AG10803 (cell line): ENCODE measurements at places on chromosomes 3 and 15.

DNA sequence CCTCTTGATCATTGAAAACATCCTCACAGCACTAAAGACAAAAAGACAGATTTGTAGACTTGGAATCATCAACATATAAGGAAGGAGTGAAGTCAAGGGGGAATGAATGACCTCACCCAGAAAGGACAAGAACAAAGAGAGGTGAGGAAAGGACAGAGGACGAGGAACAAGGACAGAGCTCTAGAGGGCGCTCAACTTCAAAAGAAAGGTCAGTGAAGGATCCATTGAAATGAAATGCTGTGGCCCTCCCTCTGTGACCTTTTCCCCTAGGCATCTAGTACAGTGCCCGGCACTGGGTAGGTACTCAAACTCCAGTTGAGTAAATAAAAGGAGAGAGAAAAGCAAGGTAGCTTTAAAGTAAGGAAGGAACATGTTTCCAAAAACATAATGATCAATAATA, 2.6 kb downstream of the ATP8B4 start:
- peak; percentile 31 for DNase-seq

- DNase-seq, result no peak
Measured at GRCh38 chr15:33716025-33716424, 252.3 kb upstream of the CHRM5 start.

DNA sequence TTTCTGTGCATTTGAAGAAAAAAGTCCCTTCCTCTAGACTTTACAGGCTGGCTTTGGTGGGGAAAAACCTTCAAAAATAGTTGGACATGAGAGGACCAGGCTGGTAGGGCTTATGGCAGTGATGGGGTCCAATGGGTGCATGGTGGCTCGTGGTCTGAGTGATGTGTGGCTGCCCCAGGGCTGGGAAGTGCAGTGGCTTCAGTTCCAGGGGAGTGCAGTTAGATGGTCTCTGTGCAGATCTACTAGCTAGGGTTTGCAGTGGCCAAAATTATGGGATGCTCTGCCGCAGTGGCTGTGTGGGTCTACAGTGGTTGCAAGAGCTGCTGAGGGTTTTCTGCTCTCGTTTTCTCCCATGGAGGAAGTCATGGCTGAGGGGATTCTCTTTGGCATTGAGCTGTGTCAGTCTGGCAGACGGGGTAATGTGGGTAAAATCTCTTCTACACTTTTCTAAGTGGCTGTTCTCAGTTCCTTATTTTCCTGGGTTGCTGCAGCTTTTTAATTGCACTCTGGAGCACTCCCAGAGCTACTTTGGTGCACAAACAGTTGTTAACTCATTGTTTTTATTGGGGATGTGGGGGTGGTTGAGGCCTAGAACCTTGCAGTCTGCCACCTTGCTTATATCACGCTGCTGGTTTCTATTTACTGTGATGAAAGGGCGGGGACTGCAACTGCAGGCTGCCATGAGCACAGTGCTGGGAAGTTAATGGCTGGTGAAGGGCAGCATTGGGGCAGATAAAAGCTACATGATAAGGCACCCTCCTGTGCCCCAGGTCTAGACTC, 1324.6 kb downstream of the NSUN3 start:
- DNase-seq, result no peak

GRCh38 chr15:39438799-39439592, 141.9 kb upstream of the THBS1 start:
- DNase-seq, result no peak

DNA sequence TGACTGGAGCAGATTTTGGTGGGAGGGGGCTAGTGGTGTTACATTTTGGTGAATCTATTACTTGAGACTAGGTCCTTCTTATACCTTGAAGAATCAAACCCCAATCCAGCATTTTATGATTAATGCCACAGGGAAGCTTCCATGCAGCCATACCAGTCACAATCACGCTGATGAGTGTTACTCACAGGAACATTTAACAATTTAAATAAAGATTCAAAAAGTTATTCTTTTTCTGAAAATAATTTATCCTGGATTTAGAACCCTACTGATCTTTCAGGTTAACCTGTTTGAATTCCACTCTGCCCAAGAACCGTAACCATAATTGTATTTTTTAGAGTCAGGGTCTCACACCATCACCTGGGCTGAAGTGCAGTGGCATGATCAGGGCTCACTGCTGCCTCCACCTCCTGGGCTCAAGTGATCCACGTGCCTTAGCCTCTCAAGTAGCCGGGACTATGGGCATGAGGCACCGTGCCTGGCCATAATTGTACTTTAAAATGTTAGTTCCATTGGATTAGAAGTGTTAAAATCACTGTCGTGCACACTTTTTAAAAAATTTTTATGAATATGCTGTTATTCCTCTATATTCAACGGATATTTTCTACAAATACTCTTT, 929 bp upstream of the MTMR10 start:
- no peak for DNase-seq

- DNase-seq, result no peak
Measured at GRCh38 chr15:36886191-36886590, 214.2 kb downstream of the MEIS2 start.

- peak; percentile 9 for DNase-seq
Measured at GRCh38 chr15:31245756-31246155, 80.9 kb upstream of the KLF13 start.

GRCh38 chr3:114799816-114800215, 347.3 kb downstream of the ZBTB20 start:
- no peak for DNase-seq

DNA sequence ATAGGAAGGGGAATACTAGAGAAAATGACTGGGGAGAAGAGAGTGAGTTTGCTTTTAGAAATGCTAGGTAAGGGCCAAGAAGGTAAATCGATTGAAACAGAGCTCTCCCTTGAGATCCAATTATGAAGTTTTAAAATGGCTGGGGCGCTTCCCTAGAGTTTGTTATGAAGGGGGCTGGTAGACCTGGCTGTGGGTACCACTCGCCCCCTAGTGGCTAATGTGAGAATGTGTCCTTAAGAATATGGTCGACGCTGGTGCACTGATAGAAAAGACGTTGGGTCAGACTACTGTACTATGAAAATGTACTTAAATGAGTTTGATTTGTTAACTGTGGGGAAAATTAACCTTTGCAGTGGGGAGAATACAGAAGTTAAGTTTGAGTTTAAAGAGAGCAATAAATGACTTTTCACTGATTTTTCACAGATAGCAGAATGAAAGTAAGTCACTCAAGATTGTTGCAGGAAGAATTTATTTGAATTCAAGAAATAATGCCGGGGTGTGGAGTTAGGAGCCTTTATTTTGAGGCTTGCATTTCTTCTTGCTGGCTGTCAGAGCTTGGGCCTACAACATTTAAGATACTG, 9.2 kb downstream of the TMPRSS7 start:
- peak; percentile 76 for DNase-seq

GRCh38 chr3:129313415-129313664, 34.7 kb downstream of the HMCES start:
- peak; percentile 16 for DNase-seq

- no peak for DNase-seq
Measured at GRCh38 chr3:52880474-52880873, 16.9 kb downstream of the STIMATE start.
